ENCODE measurements at places on chromosomes 12 and 14.

DNA sequence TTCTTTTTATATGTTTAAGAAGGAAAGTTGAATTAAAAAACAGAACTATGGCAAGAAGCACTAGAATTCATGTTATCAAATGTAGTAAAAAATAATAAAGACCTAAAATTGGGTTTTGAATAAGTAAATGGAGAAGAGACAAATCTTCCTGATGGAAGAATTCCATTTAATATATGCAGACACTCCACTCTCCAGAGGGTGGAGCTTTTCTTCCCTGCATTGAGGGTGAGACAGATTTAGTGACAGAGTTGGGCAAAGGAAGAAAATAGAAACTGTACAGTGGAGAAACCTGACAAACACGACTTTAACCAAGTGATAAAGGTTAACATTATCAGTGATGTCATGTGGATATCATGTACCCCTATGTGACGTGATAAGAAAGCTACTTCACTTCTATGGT, 217.6 kb downstream of the PRKD1 start:
- DNase-seq: no peak

DNA sequence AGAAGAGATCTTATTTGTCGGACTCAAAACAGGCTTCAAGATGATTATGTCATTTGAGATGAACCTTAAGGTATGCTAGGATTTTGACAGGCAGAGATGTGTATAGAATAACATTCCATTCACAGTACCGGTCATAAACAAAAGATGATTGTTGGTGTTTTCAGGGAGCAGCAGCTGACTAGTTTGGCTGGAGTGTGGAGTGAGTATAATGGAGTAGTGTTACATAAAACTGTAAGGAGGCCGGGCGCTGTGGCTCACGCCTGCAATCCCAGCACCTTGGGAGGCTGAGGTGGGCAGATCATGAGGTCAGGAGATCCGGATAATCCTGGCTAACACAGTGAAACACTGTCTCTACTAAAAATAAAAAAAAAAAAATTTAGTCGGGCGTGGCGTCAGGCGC, 23.9 kb downstream of the SERPINA10 start:
- DNase-seq: no peak

DNA sequence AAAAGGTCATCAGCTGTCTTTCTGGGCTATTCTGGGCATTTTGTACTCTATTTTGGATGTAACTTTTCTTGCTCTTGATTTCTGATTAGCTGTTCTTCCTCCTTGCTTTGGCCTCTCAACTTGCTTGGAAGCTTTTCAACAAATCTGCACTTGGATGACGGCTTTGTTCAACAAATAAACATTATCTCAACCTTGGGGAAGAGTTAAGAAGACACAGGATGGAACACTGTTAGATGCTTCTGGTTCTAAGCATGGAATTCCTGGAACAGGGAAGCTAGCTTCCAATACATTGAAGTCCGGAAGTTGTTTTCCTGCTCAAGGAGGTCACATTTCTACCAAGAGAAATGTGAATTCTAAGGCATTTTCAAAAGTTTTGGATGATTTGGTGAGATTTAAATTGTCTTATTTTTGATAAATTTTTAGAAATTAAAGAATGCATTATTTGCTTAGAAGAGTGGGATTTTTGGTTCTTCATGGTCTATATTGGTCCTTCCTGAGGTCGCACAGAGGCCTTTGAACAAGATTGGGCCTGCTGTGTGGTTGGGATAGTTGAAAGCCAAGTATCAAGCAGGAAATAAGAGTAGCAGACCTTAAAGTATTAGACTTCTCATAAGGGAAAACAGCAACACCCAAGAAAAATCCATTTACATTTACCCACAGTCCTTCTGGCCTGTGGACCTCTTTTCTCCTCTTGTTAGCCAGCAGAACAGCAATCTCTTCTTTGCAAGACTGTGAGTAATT, 59.2 kb downstream of the PPFIBP1 start:
- DNase-seq: no peak

DNA sequence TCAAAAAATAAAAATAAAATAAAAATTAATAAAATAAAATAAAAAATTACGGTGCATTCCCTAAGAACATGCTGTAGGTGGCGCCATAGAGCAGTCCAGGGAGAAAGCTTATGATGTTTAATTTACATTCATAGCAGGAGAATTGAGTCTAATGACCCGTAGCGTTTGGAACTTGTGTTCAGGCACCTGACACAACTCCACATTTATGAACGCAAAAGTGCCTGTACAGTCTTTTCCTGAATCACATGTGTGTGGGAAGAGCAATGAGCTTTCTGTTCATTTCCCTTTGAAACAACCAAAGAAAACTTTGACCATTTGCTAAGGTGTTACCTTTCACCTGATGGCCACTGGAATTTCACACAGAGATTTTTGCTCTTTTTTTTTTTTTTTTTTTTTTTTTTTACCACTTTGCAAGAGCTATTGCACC, 60.6 kb upstream of the KCNA1 start:
- DNase-seq: no peak

GRCh38 chr14:77926942-77927341, 127.0 kb downstream of the ADCK1 start:
- no peak for DNase-seq

DNA sequence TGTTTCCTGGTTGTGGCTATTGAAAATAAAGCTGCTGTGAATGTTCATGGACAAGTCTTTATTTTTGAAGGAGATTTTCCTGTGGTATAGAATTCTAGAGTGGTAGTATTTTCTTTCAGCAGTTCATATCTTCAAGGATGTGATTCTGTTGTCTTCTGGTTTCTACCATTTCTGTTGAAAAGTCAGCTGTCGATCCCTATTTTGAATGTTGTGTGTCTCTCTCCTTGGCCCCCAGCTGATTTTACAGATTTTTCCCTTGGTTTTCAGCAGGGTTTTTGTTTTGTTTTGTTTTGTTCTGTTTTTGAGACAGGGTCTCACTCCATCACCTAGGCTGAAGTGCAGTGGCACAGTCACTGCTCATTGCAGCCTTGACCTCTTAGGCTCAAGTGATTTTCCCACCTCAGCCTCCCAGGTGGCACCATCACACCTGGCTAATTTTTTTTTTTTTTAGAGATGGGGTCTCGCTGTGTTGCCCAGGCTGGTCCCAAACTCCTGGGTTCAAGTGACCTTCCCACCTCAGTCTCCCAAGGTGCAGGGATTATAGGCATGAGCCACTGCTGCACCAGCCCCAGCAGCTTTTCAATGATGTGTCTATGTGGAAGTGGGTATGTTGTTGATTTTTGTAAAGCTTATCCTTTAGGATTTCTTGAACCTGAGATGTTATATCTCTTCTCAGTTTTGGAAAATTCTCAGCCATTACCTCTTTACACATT, 28.1 kb downstream of the CFAP251 start:
- DNase-seq: no peak

- no peak for DNase-seq
Observed at GRCh38 chr12:95402096-95402495, 71.9 kb upstream of the METAP2 start.

- DNase-seq: no peak
Observed at GRCh38 chr12:85278598-85279448, 1.2 kb upstream of the ALX1 start.

- no peak for DNase-seq
Observed at GRCh38 chr12:59075968-59076490, 155.7 kb upstream of the LRIG3 start.

DNA sequence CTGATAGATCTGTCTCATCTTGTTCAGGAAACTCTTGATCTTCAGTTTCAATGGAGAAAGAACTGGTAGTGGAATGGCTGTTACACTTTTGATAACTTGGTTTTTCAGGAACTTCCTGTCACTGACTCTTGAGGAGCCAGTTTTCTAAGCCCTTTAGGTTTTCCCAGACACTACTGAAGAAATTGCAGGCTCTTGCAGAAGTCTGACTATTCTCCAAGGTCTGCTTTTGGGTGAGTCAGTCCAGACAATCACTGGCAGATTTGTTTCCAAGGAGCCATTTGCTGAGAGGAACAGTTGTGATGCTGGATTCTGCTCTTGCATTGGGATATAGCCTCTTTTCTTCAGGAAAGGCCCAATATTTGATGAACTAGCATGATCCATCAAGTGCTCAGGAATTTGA, 468.0 kb downstream of the FUT8 start:
- no peak for DNase-seq

DNA sequence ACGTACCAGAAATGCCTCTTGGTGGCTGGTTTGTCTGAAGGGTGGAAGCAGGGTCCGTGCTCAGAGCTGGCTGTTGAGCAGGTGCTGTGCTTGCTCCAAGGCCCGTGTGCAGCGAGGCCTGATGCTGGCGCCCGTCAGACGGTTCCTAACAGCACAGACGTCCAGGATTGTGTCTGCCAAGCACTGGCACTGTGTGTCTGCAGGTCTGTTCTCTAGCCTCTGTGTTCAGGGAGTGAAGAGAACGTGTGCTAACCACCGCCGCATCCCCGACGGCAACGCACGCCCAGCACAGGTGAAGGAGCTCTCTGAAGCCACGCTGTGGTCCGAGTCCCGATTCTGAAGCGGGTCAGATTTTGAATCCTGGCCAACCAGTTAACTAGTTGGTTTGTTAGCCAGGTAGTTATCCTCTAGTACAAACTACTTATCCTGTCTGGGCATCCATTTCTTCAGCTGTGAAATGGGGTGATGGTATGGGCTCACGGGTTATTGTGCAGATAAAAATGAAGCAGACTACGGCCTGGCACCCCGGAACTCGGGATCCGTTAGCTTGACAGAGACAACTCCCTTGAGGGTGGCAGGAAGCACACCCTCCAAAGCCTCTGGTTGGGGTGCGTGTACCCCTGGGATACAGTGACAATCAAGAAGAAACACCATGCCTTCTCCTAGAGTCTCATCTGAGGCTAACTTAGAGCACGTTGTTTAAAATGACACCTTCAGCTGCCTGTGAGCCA, 18.6 kb upstream of the TDRD9 start:
- no peak for DNase-seq

DNA sequence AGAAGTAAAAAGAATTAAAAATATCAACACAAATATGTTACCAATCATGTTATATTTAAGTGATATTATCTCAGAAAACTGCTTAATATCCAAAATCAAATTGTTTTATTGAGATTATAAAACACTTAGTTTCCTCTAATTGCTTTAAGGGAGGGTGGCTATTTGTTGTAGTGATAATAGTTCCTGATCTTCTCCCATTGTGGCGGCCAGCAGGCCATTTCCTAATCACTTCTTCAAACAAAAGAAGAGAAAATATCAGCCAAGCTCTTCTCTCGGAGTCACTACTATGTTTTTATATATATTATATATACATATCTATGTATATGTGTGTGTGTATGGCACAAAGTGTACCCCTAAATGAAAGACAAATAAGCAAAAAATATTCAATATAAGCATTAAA, 31.5 kb downstream of the ERO1A start:
- no peak for DNase-seq

DNA sequence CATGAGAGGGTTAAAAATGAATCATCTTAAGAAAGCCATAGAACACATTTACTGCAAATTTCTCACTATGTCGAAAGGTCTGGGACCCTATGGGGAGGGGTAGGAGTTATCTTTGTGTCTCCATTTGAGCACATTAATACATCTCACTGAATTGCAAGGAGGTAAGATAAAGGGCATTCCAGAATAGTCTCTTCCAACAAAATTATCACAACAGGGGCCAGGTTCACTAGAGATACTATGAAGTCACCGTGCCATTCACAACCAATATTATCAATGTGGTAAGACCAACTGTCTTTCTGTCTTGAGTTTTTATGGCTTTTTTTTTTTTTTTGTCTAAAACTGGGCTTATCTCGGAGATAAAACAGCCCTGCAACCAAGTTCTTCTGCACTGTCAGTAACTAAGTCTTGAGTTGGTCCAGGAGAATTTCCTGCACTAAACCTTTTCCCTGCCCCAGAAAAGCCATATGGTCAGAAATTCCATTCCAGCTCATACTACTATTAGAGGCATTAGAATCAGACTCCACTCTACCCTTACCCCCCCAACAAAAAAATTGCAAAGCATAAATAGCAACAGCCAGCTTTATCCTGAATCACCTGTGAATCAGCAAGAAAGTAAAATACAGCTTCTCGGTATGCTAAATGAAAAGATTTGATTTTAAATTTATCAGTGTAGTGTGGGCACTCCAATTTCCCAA, 79.7 kb downstream of the PTPRR start:
- DNase-seq: no peak

DNA sequence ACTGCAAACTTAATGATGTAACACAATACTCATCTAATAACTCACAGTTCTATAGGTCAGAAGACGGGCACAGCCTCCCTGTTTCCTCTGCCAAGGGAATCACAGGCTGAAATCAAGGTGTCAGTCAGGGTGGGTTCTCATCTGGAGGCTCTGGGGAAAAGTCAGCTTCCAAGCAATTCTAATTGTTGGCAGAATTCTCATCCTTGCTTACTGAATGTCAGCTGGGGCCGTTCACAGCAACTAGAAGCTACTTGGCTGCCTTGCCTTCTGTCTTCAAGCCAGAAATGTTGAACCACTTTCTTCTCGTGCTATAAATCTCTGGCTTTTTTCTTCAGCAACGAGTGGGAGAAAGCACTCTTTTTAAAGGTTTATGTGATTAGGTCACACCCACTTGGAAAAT, 80.1 kb upstream of the PDZRN4 start:
- no peak for DNase-seq

GRCh38 chr14:74578479-74578878, 33.6 kb downstream of the LTBP2 start:
- no peak for DNase-seq

- no peak for DNase-seq
Observed at GRCh38 chr12:121196902-121197301, 13.0 kb upstream of the P2RX4 start.

- DNase-seq: no peak
Observed at GRCh38 chr14:36021030-36021422, 155.5 kb downstream of the PTCSC3 start.

- DNase-seq: no peak
Observed at GRCh38 chr12:96872961-96873360, 34.1 kb upstream of the NEDD1 start.

- DNase-seq: no peak
Observed at GRCh38 chr14:50521912-50522341, 10.4 kb downstream of the MAP4K5 start.

DNA sequence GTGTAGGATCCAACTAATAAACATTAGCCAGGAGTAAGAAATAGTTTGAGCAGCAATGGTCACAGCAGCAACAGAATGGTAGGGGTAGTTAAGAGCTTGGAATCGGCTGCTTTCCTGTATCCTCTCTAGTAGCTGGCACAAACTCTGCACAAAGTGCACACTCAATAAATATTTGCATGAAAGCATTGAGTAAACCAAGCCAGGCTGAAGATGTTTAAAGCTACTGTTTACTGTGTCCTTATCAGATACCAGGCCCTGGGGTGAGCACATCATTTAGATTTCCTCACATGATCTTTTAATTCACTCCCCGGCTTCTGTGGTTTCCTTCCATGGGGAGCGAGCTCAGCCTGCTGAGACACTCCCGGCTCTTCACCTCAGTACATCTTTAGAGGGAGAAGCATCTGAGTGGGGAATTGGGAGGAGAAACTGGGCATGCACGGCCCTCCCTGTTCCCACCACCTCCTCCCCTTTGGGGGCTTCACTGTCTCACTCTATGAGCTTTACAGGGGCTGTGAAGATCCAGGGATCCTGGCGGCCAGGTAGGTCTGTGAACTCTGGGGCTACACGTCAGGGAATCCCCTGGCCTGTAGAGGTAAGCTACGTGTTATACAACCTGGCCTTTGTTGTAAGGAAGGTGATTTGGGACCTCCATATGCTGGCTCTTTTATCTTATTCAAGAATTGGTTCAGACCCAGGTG, 107.2 kb upstream of the VASH1 start:
- no peak for DNase-seq

Data from NCI-H187 (cell line).